ENCODE measurements at places on chromosomes 3 and 15.

- no peak for DNase-seq
Measured at GRCh38 chr15:59338414-59338813, 34.3 kb downstream of the MYO1E start.

DNA sequence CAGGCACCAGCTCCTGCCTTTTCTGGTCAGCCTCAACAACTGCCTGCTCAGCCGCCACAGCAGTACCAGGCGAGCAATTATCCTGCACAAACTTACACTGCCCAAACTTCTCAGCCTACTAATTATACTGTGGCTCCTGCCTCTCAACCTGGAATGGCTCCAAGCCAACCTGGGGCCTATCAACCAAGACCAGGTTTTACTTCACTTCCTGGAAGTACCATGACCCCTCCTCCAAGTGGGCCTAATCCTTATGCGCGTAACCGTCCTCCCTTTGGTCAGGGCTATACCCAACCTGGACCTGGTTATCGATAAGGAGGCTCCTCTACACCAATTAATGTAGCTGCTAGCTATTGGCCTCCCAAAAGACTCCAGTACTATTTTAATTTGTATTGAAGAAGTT, 38.9 kb downstream of the TFG start:
- DNase-seq, result no peak

GRCh38 chr3:64440498-64440897, 215.2 kb upstream of the PRICKLE2 start:
- DNase-seq, result peak; percentile 52

GRCh38 chr15:45521596-45522327, 793 bp downstream of the SLC30A4 start:
- DNase-seq, result peak; percentile 11

DNA sequence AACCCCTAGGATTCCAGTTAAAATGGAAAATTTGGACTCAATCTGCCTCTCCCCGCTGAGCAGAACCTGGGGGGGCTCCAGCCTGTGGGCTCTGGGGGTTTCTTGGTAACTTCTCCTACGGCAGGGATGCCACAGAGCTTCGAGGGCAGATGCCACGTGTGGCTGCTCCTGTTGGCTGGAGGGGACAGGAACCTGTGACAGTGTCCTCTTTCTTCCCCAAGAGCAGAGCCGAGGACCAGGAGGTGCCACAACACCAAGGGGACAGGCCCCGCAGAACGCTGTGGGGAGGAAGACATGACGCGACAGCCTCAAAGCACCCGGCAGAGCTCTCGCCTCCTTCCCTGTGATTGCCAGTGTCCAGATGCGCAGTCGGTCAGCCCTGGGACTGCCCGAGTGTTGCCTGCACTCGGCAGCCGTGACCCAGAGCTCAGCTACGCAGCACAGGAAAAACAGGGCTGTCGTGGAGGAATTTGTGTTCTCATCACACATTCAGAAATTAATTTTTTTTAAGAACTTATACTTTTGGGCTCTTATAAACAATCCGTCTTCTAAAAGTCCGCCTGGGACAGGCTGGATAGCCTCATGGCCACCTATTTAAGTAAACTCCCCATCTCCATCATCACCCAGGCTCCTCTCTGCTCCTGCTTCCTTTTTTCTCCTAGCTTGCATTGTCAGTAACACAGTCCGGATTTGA, 131.9 kb upstream of the MEF2A start:
- no peak for DNase-seq

DNA sequence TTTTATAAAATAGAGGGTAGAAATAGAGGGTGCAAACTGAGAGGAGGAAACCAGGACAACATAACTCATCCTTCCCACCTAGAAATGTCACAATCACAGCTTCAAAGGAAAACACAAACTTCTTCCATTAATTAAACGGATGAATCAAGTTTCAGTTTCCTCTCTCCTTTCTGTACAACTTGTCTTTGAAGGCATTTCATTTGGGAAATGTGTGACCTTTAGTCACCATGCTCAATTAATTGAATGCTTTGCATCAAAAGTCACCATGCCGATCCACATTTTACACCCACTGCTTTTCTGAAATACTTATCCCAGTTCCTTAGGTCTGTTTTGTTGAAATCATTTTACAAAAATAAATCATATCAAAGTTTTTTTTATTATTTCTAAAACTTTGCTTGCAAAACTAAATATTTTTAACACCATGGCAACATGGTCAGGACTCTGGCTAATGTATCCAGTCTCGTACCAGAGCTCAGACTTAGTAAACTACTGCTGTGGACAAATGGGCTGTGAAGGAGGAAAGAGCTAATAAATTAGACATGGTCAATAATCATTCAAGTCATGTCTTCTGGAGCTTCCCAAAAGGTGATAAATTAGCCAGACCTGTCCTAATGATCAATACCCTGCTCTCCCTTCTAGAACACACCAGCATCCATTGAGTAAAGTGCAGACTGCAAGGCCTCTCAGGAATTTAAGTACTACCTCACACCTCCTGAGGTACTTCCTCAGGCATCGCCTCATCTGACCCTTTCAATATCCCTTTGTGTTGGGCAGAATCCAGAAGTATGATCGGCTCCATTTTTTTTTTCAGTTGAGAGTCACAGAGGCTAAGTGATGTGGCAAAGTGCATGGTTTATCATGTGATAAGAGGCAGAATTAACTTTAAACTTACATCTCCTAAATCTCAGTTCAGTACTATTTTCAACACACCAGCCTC, 161.3 kb downstream of the GREM1 start:
- DNase-seq, result no peak

GRCh38 chr3:172552607-172553006, 29.4 kb upstream of the TNFSF10 start:
- DNase-seq, result no peak

DNA sequence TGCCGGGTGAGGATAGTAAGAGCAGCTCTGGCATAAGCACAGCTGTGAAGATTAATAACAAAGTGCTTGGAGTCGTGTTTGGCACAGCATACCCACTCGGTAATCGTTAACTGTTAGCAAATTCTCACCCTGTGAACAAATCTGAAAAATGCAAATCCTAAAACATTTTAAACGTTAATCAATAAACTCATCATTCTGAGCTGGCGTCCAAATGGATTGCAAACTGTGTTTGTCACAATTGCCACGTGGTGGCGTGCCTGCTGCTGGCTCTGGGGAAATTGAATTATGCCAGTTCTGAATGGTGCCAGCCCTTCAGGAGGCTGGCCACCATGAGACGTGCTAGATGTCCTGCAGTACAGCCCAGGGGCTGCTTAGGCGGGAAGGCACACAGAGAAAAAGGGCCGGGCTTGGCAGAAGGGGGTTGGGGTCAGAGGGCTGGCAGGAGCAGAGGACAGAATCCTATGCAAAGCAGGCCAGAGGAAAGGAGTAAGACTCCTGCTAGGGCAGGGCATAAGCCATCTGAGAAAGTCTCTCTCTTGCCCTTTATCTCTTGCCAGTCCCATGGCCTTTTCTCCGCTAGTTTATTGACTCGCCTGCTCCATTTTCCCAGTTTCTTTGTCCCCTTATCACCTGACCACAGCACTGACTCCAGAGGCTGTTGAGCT, 22.1 kb upstream of the POLG start:
- peak; percentile 2 for DNase-seq

DNA sequence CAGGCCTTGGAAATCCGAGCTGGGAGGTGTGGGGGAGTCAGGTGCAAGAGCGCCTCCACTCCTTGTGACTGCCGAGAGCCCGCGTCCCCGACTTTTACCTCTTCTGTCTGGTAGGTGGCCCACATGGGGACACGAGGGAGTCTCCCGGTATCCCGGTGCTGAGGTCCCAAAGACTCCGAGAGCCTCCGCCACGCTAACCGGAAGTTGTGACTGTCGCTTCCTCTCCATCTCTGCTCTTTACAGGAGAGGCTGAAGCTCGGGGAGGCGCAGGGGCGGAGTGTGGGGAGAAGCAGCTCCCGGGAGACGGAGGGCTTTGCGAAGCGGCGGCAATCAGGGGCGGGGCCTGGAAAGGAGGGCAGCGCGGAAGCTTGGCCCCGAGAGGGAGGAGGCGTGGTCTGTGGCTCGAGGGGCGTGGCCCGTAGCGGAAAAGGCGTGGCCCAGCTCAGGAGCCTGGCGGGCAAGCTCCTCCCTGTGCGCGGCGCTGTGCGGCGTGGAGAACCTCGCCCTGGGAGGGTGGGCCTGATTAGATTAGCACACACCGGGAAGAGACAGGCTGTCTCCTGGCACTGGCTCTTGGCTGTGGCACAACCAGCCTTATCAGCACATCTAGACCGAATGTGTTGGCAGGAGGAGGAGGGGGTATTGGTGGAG, 143.9 kb downstream of the GABRB3 start:
- DNase-seq, result no peak

DNA sequence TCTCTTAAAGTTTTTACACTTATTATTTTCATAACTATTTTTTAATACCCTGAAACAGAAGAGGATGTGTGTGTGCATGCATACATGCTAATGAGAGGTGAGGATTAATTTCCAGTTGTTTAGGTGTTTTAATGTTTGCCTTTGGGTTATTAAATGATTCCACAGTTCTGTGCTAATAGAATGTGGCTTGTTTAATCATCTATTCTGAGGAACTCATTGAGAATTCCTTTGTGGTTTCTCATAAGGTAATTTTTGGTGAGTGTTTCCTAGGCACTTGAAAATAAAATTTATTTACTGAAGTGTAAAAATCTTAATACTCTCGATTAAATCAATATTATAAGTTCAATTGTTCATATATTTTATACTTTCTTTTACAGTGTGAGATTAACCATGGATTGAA, 38.0 kb downstream of the STAC start:
- DNase-seq, result no peak

DNA sequence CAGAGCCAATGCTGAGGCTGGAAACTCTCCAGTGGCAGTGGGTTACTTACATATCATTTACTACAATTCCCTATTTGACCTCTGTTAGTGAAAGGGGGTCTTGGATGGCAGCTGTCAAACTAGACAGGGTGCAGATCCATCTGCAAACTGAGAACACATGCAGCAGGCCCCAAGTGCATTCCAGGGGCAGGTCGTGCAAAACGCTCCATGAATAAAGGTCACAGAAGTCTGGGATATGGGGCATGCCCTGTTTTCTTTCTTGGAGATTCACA, 25.0 kb upstream of the RAD18 start:
- no peak for DNase-seq

DNA sequence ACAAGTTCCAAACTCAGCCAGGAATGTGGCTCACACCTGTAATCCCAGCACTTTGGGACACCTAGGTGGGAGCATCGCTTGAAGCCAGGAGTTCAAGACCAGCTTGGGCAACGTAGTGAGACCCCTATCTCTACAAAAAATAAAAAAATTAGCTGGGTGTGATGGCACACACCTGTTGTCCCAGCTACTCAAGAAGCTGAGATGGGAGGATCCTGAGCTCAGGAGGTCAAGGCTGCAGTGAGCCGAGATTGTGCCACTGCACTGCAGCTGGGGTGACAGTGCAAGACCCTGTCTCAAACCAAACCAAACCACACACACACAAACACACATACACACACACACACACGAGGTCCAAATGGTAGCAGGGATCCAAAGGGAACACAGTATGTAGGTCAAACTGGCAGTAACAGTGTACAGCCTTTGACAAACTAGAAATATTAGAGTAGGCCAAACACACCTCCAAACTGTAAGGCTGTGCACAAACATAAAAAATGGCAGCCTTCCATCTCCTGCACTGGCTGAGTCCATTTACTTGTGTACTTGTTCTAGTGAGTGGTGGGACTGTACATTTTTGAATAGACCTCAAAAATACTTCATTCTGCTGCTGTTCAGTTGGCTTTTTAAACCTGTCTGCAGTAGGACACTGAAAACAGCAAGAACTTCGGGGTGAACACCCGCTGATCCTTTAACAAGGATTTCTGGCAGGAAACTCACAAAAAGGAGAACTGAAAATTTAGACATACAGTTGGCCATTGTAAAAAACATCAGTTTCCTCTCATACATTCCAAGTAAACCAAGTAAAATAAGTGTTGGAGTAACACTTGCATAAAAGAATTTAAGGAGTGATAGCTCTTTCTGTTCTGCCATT, 33.6 kb downstream of the INTS14 start:
- DNase-seq, result no peak

GRCh38 chr15:58520464-58520863, 88.7 kb downstream of the LIPC start:
- no peak for DNase-seq

DNA sequence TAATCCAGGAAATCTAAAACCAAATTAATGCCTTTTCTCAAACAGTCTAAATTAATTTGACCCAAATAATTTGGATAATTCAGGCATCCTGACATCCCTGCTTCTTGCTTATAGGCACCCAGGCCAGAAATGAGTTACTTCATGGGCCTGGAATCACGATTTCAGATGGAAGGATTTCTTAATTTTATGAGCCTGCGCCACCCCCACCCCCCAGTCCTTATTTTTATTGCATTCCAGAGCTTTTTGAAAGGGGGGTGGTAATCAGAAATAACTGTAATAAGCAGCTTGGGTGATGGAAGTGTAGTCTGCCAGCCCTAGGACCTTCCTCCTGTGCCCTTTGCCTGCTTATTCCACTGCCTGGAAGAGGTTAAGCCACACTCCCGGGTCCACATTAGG, 1.3 kb downstream of the AP2M1 start:
- DNase-seq, result no peak

DNA sequence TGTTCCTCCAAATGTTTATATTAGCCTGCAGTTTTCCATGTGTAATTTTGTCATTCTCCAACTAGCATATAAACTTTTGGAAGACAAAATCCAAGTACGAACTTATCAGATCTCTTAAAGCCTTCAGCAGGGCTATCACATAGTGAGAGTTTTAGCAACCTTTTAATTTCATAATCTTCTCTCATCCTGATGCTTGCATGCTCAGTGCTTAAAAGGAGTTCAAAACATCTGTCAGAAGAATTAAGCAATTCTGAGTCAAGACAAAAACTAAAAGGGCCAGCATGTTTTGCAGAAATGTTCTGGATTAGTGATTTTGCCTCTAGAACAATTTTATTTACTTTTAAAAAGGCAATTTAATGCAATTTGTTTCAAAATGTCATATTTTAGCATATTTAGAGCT, 73.4 kb upstream of the SLC2A2 start:
- no peak for DNase-seq

DNA sequence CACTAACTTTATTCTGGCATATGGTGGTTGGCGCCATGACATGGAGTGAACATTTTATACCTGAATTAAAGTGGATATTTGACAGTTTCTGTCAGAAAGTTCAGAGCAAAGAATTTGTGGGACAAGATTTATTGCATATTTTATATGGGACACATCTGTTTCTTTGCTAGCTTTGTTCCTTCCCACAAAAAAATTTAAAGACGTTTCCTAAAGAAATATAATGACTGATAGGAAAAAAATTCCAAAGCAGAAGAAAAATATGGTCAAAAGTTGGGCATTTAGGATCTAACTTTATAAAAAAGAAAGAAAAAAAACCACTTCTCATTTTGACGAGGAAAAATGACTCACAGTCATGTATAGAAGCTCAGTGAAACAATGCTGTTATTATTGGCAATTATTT, 101.6 kb downstream of the GREM1 start:
- DNase-seq, result no peak

All from DMS79 treated with DMSO at 0.1 percent for 48 hours (cell line).